Activated T-cell treated with anti-CD3 and anti-CD28 coated beads for 4 hours (primary cell): ENCODE measurements at places on chromosomes 16 and 17.

- no peak for DNase-seq
Measured at GRCh38 chr16:4032768-4033167, 83.5 kb downstream of the ADCY9 start.

DNA sequence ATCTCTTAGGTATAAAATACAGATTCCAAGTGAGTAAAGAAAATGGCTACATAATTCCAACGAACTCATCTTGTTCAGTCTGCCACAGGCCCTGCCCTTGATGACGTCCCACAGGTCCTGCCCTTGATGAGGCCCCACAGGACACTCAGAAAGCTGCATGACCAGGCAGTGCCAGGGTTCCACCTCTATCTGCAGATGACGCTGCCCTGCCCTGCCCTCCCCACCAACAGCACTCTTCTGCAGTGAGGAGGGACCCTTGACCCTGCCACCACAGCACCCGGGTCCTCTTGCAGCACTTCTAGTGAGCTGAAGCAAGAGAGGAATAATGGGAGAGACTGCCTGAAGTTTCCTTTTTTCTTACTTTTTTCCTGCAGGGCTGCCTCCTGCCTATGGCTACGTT lies 118.4 kb downstream of the VPS53 start:
- DNase-seq = no peak

DNA sequence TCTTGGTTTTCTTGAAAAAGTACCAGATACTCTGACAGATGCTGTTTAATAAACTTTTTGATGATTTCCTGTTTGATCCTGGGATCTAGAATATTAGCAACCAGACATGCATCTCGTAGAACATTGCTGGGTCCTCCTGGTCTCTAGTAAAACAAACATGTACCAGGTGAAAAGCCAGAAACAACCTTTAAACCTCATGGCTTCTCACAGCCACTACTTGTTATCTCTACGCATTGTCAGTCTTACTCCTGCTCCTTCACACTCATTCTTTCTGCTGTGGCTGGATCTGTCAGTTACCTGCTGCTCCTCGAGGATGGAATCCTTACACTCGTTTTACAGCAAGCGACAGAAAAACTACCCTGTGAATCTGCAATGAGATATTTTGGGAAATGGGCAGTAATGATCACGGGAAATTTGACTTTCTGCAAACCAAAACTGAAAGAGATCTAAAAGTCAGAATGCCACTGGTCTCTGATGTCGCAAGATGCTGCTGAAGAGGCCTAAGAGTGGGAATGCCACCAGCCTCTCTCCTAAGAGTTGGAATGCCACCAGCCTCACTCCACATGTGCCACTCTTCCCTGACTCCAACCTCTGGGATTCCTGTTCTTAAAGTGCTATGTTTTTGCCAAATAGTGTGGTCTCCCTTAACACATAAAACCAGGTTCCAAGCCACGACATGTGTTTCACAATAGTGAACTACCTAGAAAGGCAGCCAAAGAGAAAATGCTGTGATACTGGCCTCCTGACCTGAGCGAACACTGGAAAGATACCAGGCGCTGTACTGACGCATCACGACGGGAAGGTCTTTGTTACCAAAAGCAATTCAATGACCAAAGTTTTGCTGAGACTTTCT lies 86.3 kb downstream of the VPS53 start:
- no peak for DNase-seq

DNA sequence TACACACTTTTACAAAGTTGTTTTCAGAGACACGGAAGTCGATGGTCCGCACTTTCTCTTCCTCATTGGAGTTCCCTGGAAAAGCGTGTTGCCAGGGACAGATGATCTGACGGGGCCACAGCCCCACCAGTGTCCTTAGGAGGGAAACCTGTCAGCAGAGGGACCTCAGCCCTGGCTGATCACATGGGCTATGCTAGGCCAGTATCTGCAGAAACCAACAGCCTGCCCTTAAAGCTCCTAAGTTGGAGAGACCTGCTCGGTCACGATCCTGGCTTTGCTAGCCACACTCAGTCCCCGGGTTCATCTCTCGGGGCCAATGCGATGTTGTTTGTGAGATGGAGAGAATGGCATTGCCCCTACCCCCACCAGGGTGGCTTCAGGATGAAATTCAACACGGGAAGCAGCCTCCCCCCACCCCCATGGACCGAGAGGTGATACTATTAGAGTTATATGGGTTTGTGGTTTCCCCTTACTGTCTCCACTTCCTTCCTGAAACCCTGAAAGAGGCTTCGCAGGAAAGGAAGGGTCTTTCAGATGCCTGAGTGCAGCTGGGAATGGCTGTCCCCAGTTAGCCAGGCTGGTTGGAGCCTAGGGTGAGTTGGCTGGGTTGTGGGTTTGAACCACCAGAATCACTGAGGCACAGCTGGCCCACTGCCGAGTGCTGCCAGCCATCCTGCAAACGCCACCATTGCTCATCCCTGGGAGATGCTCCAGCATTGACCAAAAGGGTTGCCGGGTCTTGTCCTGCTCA lies 16.6 kb downstream of the RMI2 start:
- no peak for DNase-seq

DNA sequence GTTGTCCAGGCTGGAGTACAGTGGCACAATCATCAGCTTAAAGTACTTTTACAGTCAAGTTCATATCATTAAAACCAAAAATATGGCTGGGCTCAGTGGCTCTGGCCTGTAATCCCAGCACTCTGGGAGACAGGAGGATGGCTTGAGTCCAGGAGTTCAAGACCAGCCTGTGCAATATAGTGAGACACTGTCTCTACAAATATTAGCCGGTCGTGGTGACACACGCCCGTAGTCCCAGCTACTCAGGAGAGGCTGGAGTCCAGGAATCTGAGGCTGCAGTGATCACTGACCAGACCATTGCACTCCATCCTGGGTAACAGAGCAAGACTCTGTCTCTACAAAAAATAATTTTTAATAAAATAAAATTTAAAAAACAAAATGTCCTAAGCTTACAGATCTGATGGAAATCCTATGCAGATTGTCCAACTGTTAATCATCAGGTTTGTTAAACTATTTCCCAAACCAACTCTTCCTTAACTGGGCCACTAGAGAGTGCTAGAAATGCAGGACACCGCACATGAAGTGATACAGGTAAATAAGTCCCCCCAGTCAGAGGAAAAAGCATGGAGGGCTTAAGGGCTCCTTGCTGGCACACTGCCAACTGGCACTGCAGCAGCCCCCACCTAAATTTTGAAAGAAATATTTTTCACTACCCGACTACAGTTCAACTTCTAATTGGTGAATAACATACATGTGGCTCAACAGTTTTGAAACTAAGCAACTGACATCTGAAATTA lies 2.8 kb downstream of the USP22 start:
- no peak for DNase-seq

GRCh38 chr17:73365906-73366623 lies 54.3 kb upstream of the CDC42EP4 start:
- no peak for DNase-seq

- DNase-seq = no peak
Measured at GRCh38 chr17:46264456-46265198, 30.3 kb upstream of the LRRC37A start.

GRCh38 chr16:87077750-87078127 lies 239.5 kb downstream of the C16orf95 start:
- DNase-seq = no peak

GRCh38 chr17:7336240-7337175 lies at the start of gene ACAP1:
TSS of gene ACAP1 (plus strand) at chr17:7336529. CDS start at chr17:7336735, 206 bp downstream.
- peak; percentile 79 for DNase-seq

- no peak for DNase-seq
Measured at GRCh38 chr17:42564815-42565522, 1.9 kb upstream of the MLX start.

GRCh38 chr17:79931817-79932309 lies 92.6 kb upstream of the CBX4 start:
- DNase-seq = no peak

DNA sequence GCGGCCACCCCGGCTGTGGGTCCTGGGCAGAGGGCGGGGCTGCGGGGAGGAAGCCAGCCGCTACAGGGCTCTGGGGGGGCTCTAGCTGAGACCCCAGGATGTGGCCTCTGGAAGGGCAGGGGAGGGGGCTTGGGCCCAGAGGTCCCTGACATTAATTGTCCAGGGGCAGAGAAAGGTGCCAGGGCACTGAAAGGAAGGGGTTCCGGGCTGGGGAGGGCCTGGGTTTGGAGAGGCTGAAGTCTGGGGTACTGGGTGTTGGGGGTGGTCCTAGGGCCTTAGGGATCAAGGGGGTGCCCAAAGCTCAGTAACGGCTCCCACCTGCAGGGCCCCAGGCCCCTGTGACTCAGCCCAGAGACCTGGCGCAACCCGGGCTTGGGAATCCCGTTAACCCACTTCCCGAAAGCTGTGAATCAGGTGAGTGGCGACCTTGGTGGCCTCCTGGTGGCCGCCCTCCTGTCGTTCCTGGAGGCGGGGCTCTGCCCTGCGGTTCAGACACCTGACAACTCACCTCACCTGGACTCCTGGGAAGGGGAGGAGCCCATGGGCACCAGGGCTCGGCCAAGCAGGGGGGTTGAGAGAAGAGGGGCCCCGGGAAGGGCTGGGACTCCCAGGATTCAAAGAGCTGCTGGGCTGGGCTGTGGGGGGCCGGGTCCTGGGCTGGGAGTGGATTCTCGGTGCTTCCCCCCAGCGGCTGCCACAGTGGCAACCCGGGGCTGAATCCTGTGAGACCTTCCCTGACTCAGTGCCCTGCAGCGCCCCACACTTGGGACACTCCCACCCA lies 465 bp upstream of the PRSS22 start:
- DNase-seq = no peak

DNA sequence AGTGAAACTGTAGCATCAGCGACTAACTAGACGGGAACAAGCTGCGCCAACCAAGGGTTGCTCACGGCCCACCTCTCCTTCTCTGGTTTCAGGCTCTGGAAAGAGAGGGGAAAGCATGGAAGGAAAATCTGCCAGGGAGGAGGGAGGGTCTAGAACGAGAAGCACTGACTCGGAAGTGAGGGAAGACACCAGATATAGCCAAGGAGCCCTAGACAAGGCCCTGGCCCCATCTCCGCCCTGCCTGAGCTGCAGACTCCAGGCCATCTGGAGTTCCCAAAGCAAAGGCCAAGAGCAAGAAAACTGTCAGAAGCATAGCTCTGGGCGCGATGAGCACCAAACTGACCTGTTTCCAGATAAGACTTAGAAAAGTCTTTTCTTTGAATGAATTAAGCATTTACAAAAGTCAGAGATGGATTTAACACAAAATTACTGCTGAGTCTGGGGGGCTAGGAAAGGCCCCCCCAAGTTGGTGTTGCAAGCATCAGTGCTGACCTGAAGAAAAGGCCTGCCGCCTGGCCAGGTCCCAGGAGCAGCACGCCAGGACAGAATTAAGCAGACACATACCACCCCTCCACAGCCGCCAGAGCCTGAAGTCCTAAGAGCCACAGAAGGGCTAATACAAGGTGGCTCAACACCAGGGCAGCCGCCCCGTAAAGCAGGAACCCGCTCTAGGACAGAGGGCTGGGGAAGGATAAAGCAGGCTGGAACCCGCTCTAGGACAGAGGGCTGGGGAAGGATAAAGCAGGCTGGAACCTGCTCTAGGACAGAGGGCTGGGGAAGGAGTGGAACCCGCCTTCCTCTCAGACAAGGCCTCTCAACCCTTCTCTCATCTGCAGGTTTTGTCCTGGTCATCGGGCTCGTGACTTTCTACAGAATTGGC lies 20.7 kb downstream of the TMEM204 start:
- no peak for DNase-seq

- no peak for DNase-seq
Measured at GRCh38 chr16:88378401-88378800, 4.4 kb upstream of the ZNF469 start.

GRCh38 chr16:62462971-62463370 lies 426.7 kb upstream of the CDH8 start:
- no peak for DNase-seq

DNA sequence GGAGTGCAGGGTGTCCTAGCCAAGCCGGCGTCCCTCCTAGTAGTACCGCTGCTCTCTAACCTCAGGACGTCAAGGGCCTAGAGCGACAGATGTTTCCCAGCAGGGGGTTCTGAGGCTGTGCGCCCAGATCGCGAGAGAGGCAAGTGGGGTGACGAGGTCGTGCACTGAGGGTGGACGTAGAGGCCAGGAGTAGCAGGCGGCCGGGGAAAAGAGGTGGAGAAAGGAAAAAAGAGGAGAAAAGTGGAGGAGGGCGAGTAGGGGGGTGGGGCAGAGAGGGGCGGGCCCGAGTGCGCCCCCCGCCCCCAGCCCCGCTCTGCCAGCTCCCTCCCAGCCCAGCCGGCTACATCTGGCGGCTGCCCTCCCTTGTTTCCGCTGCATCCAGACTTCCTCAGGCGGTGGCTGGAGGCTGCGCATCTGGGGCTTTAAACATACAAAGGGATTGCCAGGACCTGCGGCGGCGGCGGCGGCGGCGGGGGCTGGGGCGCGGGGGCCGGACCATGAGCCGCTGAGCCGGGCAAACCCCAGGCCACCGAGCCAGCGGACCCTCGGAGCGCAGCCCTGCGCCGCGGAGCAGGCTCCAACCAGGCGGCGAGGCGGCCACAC lies at the start of gene MMP2:
TSS of gene MMP2 (plus strand) at position 372 of the 603 bp plus-strand sequence. CDS start 282 bp downstream, outside the sequence.
- no peak for DNase-seq

- no peak for DNase-seq
Measured at GRCh38 chr17:57636985-57637665, 108.0 kb downstream of the CCDC182 start.

- DNase-seq = no peak
Measured at GRCh38 chr17:63571632-63572310, 21.5 kb downstream of the DCAF7 start.

DNA sequence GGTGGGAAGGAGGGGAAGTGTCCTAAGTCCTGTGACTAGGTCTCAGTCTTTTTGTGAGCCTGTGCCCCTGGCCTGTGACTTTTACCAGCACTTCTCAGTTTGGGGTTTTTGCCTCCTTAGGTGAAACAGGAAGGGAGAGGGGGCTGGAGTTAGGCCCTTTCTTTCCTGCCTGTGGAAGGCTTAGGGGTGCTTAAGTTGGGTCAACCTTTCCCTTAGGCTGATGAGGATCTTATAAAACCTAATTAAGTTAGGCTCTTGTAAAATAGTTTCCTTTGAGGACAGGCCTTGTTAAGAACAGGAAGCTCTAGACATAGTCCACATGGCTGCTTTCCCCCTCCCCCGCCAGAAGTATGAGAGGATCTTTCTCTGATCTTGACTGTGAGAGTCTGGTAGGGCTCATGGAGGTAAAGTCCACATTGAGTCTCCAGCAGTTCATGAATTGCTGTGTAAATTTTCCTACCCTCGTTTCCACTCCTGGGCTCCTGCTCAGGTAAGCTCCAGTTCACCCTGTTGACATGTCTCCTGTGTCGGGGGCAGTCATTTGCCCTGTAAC lies 17.0 kb upstream of the DNASE1 start:
- DNase-seq = peak; percentile 19

- DNase-seq = no peak
Measured at GRCh38 chr16:57935904-57936303, 35.0 kb downstream of the CNGB1 start.

DNA sequence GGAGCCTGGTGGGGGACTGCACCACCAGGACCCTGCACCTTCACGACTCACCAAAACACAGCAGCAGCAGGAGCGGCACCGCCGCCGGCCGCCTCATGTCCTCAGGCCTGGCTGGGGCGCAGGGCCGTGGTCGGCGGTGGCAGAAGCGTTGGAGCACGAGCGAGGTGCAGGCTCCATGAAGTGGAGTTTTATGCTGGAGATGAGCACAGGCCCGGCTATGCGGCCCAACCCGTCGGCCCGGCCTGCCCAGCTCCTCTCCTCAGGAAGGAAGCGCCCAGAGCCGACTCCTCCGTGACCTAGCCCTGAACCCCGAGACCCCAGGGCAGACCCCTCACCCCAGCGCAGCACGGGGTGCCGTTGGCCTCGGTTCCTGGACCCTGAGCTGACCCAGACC lies at the start of gene PRSS27:
TSS of gene PRSS27 (minus strand) at position 161 of the 394 bp plus-strand sequence. CDS start at position 97, 64 bp downstream.
- DNase-seq = no peak

- no peak for DNase-seq
Measured at GRCh38 chr16:4936991-4937781, at the start of gene PPL. TSS of gene PPL (minus strand) at chr16:4937148. CDS start at chr16:4937045, 103 bp downstream.

GRCh38 chr16:27824786-27825185 lies 238.7 kb downstream of the GSG1L start:
- no peak for DNase-seq

GRCh38 chr17:58531661-58532554 lies 17.5 kb upstream of the MTMR4 start:
- peak; percentile 53 for DNase-seq
